ENCODE measurements at places on chromosomes 2 and 18. TPM values are rescaled to one million over a fixed set of nuclear protein-coding genes. Genes with fewer than 3 reads are reported as not detected.

The KCNF1 gene
- total RNA-seq = not detected

The CRYBA2 gene
- total RNA-seq = not detected

GRCh38 chr2:189298038-189298437, 118.5 kb upstream of the COL5A2 start:
- H3K4me1 ChIP-seq = peaks cover 8% of the 10 kb centered on the region
- no peak for DNase-seq
- no peak overlapping the region for H3K27ac ChIP-seq
- no peaks in the 10 kb centered on the region for H3K36me3 ChIP-seq
- no peak overlapping the region for H3K4me3 ChIP-seq
- no peaks in the 10 kb centered on the region for H3K27me3 ChIP-seq

GRCh38 chr2:161419638-161420190, 3.6 kb downstream of the TBR1 start:
- no peaks in the 10 kb centered on the region for H3K36me3 ChIP-seq
- H3K27ac ChIP-seq = no peak overlapping the region
- no peak overlapping the region for H3K4me3 ChIP-seq
- DNase-seq = no peak
